Hematopoietic multipotent progenitor cell treated with erythropoietin and hydrocortisone succinate and interleukin-3 and kit ligand, for 4 days (in vitro differentiated cells): ENCODE measurements at places on chromosomes 4 and X.

- DNase-seq = no peak
These were observed 32.1 kb upstream of the SCML1 start for GRCh38 chrX:17705211-17705610.

GRCh38 chr4:13656569-13657405 is 29.3 kb upstream of the BOD1L1 start:
- peak; percentile 81 for DNase-seq

- DNase-seq = no peak
These were observed 170.2 kb downstream of the CBR4 start for GRCh38 chr4:168839758-168840391.

DNA sequence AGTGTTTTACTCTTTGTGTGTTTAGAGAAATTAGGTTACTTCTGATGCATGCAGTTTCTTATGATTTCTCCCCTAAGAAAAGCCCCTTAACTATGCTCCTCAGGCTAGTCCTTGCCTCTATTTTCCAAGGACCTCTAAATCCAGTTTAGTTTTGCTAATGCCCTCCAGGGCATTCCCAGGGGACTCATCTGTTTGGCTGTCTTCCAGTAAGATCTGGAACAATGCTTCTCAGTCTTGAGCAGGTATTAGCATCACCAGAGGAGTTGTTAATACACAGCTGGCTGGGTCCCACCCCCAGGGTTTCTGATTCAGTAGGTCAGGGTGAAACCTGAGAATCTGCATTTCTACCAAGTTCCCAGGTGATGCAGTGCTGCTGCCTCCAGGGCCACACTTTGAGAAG is 56.9 kb downstream of the OTC start:
- no peak for DNase-seq

GRCh38 chr4:31194823-31195222 is 474.7 kb downstream of the PCDH7 start:
- DNase-seq = no peak

DNA sequence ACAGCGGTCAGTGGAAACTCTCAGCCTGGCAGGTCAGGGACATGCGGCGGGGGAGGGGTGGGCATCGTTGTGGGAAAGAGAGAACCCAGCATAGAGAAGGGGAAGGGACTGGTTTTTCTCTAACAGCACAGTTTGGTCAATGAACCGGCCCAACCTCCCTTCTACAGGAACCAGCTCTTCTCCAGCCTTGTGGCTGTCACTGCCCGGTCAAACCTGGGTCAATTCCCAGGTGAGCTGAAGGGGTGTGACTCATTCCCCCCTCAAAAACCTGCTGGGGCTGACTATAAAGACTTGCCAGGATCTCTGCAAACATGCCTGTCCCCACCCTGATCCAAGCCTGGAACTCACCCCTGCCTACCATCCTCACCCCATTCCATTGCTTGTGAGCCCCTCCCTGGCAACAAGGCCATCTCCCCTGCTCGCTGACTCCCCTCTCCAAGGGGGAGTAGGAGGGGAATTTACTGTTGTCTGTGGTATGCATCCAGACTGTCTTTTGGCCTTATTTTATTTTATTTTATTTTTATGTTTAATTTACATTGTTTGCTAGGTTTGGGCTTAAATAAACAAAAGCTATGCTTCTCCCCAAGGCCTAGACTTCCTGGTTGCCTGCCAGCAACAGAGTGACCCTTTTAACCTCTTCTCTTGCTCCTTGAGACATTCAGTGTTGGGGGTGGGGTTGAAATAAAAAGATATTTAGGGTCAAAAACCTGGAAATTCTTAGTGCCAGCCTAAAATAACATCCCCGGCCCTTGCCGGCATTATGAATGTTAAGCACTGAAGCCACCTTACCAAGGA is 49.6 kb downstream of the TSC22D3 start:
- DNase-seq = no peak

GRCh38 chrX:134524181-134524580 is 64.2 kb downstream of the HPRT1 start:
- no peak for DNase-seq

- DNase-seq = peak; percentile 33
These were observed 1.2 kb downstream of the EIF1AX start for GRCh38 chrX:20140420-20140819.

GRCh38 chrX:152072236-152072635 is 66.1 kb downstream of the MAGEA10 start:
- DNase-seq = no peak

- no peak for DNase-seq
These were observed 2.6 kb upstream of the ADH1B start for GRCh38 chr4:99323756-99324155.

DNA sequence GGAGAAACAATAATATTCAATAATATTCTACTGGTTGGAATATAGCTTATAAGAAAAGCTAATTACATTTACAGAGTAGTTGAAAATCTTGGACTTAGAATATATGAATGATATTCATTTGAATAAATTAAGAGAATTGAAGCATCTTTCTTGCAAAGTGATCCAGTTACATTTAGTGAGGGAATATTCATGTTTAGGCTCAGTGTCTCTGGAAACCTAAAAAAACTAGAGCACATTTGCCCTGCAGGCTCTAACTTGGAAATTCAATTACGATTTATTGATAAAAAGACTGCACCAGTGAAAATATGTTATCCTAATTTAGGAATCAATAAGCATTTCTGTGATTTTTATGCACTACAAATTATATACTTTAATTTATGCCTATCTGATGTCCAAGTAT is 58.3 kb upstream of the RAP1GDS1 start:
- DNase-seq = no peak

DNA sequence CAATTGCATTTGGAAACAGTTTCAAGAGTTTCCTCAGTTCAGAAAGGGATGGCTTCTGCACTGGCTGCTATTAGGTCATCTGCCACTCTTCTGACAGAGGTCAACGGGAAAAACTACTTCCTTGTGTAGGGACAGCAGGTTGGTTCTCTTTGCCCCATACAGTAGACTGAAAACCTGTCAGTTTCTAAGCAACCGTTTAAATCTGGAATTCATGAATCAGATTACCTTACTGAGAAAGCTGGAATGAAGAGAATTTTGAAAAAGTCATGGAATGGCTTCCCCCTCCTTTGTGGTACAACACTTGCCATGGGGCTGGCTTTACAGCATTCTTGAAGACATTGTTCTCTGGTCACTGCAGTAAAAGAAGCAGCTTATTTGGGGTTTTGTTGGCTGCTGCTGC is 240.3 kb downstream of the IL1RAPL2 start:
- no peak for DNase-seq

- DNase-seq = peak; percentile 3
These were observed 258.1 kb upstream of the AGTR2 start for GRCh38 chrX:115912372-115912897.

DNA sequence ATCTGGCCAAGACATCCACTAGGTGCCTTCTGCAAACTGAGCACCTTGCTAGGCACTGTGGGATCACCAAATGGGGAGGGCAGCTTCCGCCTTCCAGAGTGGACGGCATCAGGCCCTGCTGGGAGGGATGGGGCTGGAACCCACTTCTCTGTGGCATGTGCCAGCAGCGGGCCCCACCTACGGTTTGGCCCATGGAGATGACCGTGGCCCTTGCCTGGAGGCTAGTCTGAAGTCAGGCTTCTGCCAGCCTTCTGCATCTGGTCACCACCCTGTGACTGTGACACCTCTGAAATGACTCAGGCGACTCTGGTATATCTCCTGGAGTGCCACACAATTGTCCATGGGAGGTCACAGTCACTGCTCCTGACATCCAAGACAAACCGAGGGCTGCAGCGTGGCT is 7.2 kb downstream of the SSR4 start:
- no peak for DNase-seq

DNA sequence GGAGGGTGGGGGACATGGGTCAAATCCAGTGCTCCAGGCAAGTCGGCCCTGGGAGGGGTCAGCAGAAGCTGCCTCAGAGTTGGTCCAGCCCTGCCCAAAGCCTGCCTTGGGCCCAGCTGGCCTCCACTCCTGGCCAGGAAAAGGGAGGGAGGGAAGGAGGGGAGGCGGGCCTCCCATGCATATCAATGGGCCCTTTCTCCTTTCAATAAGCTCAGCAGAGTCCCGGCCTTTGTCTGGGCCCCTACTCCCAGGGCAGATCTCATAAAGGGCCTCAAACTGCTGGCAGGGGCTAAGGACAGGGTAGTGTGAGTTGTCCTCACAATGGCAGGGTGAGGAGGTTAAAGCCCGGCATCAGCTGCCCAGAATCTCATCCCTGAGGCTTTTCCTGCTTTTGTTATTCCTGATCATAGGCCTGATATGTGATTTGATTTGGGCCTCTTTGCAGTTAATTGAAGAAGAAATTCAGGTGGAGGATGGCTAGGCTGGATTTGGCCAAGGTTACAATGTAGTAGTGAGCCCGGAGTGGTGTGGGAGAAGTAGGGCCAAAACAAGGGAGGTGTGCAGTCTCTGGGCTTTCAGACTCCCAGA is 121.1 kb upstream of the ATP6AP2 start:
- DNase-seq = no peak

- no peak for DNase-seq
These were observed 74.4 kb downstream of the PDLIM5 start for GRCh38 chr4:94525993-94526728.

- DNase-seq = no peak
These were observed 46.0 kb downstream of the FNIP2 start for GRCh38 chr4:158814636-158815330.

GRCh38 chr4:147220833-147221232 is 260.1 kb upstream of the EDNRA start:
- no peak for DNase-seq

DNA sequence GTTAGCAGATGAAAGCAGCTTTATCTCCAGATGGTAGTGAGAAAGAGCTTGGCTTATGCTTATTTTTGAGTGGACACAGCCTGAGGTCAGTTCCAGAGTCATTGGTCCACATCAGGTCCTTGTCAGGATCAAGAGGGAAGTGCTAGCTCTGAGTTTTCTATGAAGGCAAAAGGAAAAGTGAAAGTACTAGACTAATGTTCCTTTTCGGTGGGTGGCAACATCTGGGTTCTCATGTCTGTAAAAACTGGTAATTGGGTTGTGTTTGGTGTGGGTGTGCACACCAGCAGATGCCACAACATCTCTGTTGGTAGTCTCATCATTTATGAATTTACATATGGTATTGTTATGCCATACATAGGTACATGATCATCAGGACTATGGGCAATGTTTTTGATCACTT is 210.5 kb downstream of the PWWP3B start:
- no peak for DNase-seq

GRCh38 chr4:147825451-147826287 is 93.8 kb downstream of the ARHGAP10 start:
- DNase-seq = peak; percentile 61

DNA sequence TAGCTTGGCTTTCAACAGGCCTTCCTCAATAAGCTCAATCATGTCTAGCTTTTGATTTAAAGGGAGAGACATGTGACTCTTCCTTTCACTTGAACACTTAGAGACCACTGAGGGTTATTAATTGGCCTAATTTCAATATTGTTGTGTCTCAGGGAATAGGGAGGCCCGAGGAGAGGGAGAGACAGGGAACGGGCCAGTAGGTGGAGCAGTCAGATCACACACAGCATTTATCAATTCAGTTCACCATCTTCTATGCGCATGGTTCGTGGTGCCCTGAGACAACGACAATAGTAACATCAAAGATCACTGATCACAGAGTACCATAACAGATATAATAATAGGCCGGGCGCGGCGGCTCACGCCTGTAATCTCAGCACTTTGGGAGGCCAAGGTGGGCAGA is 17.8 kb downstream of the ZNF81 start:
- DNase-seq = peak; percentile 58

- DNase-seq = no peak
These were observed 33.7 kb downstream of the FRMD7 start for GRCh38 chrX:132094164-132094563.

- no peak for DNase-seq
These were observed 93.3 kb downstream of the SPATA18 start for GRCh38 chr4:52144372-52144771.

- DNase-seq = no peak
These were observed 110.4 kb downstream of the PPARGC1A start for GRCh38 chr4:23779422-23779821.

DNA sequence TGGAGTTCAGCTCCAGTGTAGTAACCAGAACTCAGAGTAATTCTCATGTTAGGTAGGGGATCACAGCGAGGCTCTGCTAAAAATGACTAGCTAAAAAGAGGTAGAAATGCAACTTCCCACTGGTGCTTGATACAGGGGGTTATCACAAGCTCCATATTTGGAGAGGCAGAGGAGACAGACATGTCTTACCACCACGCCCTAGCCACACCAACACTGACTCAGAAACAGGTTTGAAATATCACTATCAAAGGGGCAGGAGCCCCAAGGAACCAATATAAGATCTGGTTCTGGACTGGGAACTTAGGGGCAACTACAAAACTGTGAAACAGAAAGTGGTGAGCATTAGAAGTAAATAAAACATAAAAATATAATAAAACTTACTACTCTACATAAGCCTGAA is 62.9 kb downstream of the IQCM start:
- no peak for DNase-seq

DNA sequence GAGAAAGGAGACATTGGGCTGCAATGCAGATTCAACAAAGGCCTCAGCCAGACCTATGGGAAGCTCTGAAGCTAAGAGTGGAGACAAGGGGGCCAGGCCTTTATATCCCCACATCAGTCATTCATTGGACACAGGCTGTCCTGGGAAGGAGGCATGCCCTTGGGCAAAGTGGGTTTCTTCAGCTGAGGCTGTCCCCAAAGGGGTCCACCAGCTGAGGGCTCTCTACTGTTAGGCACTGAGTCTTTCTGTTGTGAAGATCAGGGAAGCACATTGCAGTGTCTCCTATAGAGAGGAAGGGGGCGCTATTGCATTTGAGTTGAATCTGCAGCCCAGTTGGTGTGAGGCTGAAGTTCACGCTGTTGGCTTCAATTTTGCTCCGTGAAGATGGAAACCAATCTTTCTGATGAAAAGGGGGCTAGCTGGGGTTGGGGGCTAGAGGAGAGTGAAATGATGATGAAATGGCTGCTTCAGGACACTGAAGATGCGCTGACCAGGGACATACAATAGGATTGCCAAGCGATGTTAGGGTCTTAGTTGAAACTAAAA is 48.0 kb downstream of the SLC25A5 start:
- peak; percentile 87 for DNase-seq

DNA sequence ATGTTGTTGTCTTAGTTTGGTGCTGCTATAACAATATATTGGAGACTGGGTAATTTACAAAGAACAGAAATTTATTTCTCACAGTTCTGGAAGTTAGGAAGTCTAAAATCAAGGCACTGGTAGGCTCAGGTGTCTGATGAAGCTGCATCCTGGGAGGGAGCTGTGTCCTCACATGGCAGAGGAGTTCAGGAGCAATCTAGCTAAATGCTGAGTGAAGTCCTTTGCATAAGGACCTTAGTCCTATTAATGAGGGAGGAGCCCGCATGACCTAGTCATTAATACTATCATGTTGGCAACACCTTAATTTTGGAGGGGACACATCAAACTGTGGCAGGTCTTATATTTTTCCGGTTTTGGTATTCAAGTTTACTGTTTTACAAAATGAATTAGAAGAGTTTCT is 36.0 kb upstream of the NSUN7 start:
- no peak for DNase-seq

GRCh38 chr4:121898150-121898549 is 27.9 kb upstream of the BBS7 start:
- peak; percentile 49 for DNase-seq

- DNase-seq = peak; percentile 52
These were observed 58.3 kb upstream of the HPGD start for GRCh38 chr4:174580597-174580996.
